ENCODE measurements at places on chromosomes 7 and 10.

DNA sequence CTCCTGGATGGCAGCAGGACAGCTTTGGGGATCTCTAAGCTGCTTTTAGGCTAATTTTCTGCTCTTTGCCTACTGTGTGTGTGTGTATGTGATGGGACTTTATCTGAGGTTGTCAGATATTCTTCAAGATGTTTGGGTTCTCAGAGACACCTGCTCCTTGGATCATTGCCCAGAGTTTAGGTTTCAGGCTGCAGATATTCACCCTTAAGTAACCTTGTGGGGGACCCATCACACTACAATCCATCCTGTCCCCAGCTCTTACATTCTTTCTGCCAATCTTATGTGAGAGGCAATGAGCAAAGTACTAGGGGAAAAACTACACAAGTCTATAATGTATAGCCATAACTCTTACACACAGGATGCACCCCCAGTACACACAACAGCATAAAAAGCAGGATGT is 263.0 kb upstream of the ZWINT start:
- no peak for DNase-seq

GRCh38 chr10:94402843-94403379 is 570 bp downstream of the TBC1D12 start:
- peak; percentile 17 for DNase-seq

DNA sequence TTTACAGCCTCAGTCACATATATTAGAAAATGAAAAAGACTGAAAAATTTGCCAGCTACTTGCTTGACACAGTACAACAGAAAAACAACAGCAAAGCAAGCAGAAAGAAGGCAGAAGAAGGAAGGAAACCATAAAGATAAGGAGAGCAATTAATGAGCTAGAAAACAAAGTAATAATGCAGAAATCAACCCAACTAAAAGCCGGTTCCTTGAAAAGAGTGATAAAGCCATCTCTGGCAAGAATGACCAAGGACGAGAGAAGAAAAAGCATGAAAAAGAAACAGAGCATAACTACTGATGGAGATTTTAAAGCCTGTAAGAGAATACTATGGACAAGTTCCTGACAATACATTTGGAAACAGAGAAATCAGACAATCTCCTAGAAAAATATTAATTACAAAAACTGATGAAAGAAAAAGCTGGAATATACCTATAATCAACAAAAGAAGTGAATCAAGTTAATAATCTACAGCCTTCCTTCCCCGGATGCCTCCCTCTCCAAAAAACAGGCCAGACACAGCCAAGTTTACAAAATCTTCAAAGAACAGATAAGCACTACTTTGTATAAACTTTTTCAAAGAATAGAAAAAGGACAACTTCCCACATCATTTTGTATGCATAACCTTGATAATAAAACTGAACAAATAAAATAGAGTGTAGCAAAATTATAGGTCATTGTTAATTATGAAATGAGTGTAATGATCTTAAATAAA is 204.0 kb downstream of the BAMBI start:
- DNase-seq = no peak

DNA sequence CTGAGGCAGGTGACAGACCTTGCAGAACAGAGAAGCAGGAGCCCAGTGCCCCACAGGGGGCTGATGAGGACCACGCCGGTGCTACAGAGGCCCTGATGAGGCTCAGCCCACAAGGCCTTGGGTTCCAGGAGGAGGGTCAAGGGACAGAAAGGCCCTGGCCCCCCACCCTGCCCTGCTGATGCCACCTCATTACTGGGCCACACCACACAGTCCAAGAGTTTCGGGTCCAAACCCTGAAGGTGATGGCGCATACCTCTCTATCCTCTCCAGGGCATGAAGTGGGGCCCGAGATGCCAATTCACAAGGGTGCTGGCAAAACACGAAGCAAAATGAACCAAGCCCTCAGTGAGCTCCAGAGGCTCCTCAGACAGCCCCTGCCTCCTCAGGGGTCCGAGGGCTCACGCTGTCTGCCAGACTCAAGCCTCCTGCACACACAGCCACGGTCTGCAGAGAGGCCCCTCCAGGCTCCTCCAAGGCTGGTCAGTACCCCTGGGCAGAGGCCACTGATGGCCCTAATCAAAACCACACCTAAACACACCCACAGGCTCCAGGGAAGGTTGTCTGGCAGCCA is 32.3 kb downstream of the RASGEF1A start:
- DNase-seq = no peak

- DNase-seq = no peak
Observed at GRCh38 chr10:30467651-30468338, 33.8 kb downstream of the MAP3K8 start.

DNA sequence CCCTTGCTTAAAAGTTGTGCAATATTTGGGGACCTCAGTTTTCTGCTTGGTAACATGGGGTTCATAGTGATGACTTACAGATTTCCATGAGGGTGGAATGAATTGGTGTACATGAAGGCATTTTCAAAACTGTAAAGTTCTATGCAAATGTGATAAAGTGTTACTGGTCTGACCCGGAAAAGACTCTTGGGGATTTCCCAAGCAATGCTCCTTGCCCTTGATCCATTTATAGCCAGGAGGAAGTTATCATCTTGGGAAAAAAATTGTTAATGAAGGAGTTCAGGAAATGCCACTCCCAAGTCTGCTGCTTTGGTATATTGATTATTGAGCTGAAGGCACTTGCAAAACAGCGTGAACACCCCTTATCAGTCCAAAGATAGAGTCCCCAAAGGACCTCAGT is 96.3 kb upstream of the ZPBP start:
- DNase-seq = no peak

GRCh38 chr7:2930310-2931033 is 86.4 kb upstream of the GNA12 start:
- DNase-seq = no peak
